ENCODE measurements at places on chromosomes 2 and 18.

- no peak for DNase-seq
These were observed 343.9 kb upstream of the ACVR2A start for GRCh38 chr2:147500819-147501395.

DNA sequence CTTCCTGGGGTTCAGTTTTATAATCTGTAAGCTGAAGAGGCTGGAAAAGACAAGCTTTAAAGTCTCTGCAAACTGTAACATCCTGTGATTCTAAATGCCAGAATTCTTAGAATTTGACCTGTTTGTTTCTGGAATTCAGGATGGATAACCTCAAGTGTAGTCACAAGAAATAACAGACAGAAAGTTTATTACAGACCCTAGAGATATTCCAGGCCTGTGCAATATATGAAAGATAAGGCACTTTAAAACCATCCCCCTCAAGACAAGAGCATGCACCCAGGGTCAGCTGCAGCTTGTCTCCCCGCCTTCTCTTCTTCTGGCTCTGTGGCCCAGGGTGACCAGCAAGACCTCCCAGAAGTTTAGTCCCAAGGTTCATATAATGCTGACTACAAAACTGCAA, 298.7 kb upstream of the ACVR2A start:
- no peak for DNase-seq

DNA sequence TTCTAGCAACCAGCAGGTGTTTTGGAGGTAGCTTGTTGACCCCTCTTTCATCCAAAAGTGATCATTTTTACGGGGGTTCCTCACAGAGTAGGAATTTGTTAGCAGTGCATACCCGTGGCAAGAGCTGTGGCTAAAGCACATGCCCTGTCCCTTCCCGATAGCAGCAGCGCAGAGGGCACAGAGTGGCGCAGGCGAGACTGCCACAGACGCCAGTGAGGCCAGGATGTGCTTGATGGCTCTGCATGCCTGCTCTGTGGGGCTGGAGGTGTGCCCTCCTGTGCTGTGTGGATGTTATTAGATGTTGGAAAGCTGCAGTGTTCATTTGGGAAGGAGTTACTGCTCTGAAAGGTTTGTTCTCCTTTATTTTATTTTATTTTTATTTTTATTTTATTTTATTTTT, 153.6 kb downstream of the FAM210A start:
- DNase-seq, result no peak

- no peak for DNase-seq
These were observed 60.5 kb downstream of the MAP4K4 start for GRCh38 chr2:101758001-101758400.

- DNase-seq, result no peak
These were observed 224.9 kb downstream of the ASXL3 start for GRCh38 chr18:33802955-33803354.

DNA sequence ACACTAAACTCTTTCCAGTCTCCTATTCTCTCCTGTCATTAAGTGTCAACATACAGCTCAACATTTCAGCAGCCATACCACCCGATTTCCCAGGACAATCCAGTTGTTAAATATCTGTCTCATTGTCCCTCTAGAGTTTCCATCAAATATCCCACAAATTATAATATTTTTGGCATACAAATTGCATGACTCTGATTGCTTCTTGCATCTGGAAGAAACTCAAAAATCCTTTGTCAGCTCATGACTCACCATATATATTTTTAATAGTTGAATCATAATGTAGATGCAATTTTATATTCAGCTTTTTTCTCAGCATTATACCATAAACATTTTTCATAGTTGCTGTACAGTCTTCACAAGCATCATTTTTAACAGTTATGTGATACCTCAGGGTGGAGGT, 7.2 kb downstream of the SLC30A3 start:
- DNase-seq, result no peak

GRCh38 chr18:13804305-13804704, 19.6 kb upstream of the MC5R start:
- no peak for DNase-seq

GRCh38 chr18:48295586-48296311, 113.4 kb downstream of the ZBTB7C start:
- DNase-seq, result no peak

DNA sequence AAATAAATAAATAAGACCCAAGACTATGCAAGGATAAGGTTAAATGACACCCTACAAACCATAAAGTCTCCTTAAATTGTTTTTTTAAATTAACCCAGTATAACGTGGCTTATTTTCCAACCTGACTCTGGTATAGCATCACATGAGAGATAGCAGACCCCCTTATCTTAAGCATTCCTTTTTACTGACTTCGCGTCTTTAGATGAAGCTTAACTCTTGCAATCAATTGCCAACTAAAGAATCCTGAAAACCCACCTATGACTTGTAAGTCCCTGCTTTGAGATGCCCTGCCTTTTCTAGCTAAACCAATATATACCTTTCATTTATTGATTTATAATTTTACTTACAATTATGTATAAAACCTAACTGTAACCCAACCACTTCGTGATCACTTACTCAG, 57.1 kb upstream of the RAB12 start:
- DNase-seq, result no peak

- no peak for DNase-seq
These were observed 87.2 kb downstream of the LONRF2 start for GRCh38 chr2:100235098-100235497.

DNA sequence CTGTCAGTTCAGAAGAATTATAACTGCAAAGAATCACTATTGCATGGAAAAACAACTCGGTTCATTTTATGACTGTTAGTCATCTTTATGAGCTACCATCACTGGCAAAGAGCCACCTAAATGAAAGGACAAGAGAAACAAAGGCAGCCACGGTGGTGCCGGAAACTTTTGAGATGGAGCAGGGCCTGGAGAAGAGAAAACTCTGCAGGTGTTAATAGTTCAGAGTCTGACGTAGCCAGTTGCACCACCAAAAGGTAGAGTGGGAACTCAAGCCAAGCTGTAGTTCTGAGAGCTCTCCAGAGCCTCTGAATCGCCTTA, 110.9 kb downstream of the FTCDNL1 start:
- no peak for DNase-seq

DNA sequence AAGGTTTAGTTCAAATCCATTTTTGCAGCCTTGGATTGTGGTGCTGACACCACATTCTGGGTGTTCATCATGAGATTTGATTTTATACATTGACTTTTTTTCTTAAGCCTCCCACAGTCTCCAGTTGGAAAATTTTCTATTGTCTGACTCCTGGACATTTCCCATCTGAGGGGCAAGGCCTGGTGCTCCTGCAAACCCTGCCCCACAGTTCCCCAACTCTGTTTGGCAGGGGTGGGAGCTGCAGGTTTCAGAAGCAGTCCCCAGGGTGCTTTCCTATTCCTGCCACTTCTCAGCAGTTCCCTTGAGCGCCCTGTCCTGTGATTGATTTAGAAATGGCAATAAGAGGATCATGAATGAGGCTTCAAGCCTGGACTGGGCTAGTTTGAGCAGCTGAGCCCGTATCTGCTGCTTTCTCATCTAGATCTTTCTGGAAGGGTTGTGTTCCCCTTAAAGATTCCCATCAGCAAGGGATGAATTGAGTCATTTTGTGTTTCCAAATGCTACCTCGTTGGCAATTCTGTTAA, 77.0 kb downstream of the CIB4 start:
- DNase-seq, result no peak

DNA sequence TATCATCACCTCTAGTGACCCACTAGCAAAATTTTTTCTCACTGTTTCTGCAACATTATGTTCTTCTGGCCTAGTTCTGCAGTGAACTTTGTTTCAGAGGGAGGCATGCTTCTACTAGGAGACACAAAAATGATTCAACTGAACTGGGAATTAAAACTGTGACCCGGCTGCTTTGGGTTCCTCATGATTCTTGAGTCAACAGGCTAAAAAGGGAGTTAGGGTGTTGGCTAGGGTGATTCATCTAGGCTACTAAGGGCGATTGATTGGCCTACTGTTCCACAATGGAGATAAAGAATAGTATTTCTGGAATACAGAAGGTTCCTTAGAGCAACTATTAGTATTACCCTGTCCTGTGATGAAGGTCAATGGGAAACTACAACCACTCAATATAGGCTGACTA, 179.5 kb downstream of the PPP1R1C start:
- DNase-seq, result no peak

DNA sequence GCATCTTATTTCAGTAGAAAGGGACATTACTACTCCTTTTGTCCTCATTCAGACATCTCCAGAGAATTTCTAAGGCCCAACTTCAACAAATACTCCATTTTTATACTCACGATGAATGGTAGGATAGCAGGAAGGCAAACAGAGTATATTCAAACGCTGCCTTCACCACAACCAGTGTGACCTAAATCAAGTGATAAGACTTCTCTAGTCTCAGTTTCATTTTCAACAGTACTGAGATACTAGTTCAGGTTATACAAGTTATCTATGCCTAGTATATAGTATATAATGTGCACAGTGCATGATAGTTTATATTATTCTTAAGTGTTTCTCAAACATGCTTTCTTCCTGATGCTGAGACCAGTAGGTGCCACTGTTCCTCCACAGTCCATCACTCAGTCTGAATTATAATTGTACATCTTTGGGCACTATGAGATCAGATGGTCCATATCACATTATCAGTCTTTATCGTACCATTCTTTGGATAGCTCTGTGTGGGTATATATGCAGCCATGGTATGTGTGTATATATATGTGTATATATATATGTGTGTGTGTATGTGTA, 66.3 kb upstream of the RPE start:
- DNase-seq, result peak; percentile 17

DNA sequence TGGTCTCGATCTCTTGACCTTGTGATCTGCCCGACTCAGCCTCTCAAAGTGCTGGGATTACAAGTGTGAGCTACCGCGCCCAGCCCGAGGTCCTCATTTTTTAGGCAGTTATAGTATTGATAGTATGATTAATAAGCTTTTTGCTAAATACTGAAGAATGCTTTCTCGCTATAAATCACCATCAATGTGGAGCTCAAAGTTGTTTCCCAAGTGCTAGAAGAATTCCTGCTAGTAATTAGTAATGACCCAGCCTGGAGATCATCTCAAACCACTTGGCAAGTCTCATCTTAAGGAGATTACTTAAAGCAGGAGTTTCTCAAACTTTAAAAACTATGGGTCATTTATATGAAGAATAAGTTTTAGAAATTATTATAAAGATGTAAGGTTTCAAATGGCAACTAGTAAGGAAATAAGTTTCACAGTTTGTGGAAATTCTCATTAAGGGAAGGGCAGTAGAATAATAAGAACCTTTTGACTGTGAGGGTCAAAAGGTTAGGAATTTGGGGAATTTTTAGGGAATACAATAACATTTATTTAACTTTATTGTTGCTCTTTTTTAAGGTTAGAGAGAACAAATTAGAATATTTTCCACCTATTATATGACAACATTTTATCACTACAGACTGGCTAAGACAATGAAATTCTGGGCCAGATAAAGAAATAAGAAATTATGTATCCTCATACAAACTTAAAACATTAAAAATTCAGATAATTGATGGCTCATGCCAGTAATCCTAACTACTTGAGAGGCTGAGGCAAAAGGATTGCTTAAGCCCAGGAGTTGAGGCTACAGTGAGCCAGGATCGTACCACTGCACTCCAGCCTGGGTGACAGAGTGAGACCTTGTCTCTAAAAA, 148.6 kb upstream of the MAP3K20 start:
- no peak for DNase-seq

- DNase-seq, result no peak
These were observed 24.9 kb downstream of the BIN1 start for GRCh38 chr2:127081826-127082633.

- DNase-seq, result no peak
These were observed 112.0 kb upstream of the PKDCC start for GRCh38 chr2:41935825-41936224.

DNA sequence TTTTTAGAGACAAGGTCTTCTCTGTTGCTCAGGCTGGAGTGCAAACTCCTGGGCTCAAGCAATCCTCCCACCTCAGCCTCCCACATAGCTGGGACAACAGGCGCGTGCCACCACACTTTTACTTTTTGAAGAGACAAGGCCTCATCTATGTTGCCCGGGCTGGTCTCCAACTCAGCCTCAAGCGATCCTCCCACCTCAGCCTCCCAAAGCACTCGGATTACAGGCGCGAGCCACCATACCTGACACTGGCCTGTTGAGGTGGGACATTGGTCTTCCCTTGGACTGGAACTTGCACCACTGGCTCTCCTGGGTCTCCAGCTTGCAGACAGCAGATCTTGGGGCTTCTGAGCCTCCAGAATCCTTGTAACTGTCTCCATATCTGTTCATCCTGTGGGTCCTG, 75.6 kb downstream of the NDUFA10 start:
- no peak for DNase-seq

GRCh38 chr2:28955467-28955866, 25.6 kb upstream of the TOGARAM2 start:
- DNase-seq, result no peak

- DNase-seq, result no peak
These were observed 5.4 kb downstream of the SNORC start for GRCh38 chr2:232875256-232876121.

- no peak for DNase-seq
These were observed 124.6 kb downstream of the TMEFF2 start for GRCh38 chr2:192070099-192070498.

- no peak for DNase-seq
These were observed 13.1 kb downstream of the KLHL14 start for GRCh38 chr18:32759611-32760167.

DNA sequence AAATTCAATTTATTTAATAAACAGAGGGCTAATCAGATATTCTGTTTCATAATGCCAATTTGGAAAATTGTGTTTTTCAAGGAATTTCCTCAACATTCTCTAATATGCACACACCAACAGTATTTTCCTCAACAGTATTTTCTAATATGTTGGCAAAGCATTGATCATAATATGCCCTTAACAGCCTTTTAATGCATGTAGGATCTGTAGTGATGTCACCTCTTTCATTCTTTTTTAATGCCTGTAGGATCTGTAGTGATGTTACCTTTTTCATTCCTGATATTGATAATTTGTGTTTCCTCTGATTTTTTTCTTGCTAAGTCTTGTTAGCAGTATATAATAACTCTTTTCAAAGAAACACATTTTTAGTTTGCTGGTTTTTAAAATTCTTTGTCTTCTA, 15.9 kb downstream of the VWA3B start:
- no peak for DNase-seq

- DNase-seq, result no peak
These were observed 11.7 kb downstream of the HS6ST1 start for GRCh38 chr2:128306931-128307460.

DNA sequence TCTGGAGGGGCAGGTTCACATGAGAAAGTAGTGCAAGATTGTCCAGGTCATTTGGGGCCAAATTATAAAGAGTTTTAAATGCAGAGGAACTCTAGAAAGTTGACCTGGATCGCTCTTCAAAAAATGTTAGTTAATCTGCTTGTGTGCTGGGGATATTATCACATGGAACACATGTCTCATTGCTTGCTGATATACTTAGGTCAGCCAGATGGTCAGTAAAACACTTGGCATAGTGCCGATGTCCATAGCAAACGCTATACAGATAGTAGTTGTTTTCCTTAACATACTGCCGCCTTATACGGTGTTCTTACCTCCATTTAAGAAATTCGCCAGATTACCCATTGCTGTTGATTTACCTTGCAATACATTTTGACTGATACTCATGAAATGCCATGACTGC, 103.4 kb upstream of the CWC22 start:
- no peak for DNase-seq

Measured in kidney glomerular epithelial cell (primary cell).